Stimulated activated CD4-positive, alpha-beta T cell treated with anti-CD3 and anti-CD28 coated beads, Interleukin-12 subunit alpha, Interleukin-12 subunit beta, amount 100 ng/mL, for 24 hours (primary cell): ENCODE measurements at places on chromosomes 16 and 17.

DNA sequence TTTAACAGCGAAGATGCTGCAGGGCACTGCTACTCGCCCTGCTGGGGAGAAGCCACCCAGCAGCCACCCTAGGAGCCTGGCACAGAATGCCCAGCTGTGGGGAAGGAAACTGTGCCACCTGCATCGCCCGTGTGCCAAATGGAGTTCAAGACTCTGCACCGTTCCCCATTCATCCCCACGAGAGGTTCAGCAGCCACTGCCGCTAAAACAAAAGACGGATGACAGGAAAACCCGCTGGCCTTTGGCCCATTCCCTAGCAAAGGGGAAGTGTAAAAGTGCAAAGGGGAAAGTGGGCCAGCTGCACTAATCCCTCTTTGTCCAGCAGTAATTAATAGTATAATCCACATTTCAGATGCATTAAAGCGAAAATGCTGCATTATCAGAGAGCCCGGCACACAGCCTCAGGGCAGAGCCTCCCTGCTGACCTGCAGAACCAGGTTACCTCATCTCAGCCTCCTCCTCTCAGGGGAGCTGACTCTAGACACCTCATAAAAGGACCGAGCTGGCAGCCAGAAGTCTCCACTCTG lies 37.7 kb downstream of the ZFHX3 start:
- DNase-seq = no peak

- DNase-seq = no peak
Measured at GRCh38 chr17:1322014-1322428, 42.6 kb downstream of the TRARG1 start.

DNA sequence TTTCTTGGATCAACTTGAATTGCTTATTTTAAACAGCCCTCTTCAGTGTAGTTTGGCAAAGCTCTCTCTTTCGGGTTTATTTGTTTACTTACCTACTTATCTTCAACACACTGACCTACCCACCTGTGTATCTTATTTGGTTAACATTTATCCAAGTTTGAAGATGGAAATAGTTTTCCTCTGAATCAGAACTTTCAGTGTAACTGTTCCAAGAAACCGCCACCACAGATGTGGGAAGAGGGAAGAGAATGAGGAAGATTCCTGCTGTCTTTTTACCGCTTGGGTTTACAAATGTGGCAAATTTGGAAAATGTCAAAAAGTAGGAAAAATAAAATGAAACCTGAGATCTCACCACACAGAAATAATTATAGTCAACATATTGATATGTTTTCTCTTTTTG lies 115.8 kb downstream of the MSI2 start:
- no peak for DNase-seq

DNA sequence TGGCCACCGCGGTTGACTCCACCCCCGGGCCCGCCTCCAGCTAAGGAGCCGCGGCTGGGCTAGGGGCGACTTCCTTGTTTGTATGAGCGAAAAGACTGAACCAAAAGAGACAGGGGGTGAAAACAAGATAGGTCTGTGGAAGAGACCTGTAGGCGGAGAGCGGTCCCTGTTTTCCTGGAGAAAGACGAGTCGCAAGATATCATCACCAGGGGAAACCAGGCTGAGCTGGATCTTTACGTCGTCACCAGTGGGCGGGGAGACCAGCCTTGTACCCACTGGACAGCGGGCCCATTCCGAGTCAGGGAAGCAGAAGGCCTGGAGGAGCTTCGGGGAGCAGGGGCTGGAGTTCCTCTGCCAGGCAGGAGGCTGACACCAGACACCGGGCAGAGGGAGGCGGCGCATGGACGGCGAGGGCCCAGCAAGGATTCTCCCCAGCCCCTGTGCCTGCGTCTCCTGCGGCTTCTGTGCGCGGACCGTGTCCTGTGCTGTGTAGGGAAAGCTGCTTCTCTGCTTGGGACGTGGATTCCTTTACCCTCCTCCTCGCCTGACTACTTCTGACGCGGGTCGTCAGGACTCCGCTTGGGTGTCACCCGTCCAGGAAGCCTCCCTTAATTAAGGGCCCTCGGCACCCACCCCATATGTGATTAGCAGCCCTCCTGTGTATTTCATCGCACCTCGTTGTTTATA lies 10.3 kb upstream of the ARL4D start:
- DNase-seq = peak; percentile 85

GRCh38 chr16:4891097-4891885 lies 44.0 kb downstream of the UBN1 start:
- DNase-seq = no peak

DNA sequence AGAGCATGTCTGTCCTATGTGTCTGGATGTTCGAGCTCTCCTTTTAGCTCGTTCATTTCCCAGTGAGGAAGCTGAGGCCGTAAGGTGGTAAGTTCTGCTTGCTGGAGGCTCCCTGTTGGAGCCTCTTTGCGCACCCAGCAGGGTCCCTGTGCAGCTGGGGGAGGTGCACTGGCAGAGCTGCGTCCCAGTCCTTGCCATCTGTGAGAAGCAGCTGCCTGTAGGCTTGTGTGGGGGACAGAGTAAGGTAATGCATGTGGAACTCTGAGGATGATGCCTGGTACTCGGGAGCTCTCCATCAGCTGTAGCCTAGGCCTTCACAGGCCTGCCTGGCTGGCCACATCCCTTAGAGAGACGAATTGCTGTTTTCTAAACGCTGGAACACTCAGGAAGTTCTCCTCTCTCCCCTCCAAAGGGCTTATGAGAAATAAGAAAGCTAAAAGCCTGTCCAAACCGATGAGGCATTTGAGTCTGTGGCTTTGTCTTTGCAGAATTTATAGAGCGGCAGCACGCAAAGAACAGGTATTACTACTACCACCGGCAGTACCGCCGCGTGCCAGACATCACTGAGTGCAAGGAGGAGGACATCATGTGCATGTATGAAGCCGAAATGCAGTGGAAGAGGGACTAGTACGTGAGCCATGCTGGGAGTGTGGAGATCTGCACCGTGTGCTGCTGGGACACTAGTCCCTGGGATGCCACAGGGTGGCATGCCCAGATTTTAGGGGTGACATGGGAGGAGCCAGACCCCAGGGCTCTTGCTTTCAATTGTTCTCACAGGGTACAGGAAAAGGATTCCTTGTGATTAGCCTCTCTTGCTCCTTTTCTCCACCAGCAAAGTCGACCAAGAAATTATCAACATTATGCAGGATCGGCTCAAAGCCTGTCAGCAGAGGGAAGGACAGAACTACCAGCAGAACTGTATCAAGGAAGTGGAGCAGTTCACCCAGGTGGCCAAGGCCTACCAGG lies 1.6 kb downstream of the NDUFB10 start:
- no peak for DNase-seq

- DNase-seq = peak; percentile 56
Measured at GRCh38 chr17:35119370-35120165, at the start of gene RAD51D. Gene RAD51D (minus strand): TSS chr17:35119860. CDS start chr17:35119613, 247 bp downstream.

DNA sequence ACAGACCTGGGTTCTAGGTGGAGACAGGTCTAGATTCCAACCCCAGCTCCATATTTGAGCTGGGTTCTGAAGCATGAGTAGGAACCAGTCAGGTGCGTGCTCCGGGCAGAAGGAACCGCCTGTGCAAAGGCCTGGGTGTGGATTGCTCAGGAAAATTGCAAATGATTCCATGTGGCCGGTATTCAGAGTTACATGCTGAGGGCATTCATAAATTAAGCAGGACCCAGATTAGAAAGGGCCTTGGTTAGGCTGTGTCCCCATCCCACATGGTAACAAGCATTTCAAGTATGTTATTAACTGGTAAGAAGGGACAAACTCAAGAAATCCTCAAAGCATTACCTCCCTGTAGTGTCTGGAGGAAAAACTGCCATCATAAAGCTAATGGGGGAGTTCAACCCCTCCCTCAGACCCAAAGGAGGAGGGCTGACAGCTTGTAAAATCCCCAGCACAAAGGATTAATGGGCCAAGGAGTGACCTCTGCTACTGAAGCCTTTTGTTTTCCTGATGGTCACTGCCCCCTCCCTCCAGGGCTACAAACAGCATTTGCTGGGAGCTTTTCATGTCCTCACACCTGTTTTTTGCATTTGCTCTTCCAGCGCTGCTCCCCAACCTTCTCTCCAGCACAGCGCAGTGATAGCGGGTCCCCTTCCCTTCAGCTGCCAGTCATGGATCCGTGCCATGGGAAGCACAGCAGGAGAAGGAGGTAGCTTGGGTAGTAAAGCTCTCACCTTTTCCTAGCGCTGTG lies 218.0 kb downstream of the C16orf95 start:
- no peak for DNase-seq

GRCh38 chr16:17034477-17035252 lies 436.1 kb downstream of the XYLT1 start:
- DNase-seq = no peak

DNA sequence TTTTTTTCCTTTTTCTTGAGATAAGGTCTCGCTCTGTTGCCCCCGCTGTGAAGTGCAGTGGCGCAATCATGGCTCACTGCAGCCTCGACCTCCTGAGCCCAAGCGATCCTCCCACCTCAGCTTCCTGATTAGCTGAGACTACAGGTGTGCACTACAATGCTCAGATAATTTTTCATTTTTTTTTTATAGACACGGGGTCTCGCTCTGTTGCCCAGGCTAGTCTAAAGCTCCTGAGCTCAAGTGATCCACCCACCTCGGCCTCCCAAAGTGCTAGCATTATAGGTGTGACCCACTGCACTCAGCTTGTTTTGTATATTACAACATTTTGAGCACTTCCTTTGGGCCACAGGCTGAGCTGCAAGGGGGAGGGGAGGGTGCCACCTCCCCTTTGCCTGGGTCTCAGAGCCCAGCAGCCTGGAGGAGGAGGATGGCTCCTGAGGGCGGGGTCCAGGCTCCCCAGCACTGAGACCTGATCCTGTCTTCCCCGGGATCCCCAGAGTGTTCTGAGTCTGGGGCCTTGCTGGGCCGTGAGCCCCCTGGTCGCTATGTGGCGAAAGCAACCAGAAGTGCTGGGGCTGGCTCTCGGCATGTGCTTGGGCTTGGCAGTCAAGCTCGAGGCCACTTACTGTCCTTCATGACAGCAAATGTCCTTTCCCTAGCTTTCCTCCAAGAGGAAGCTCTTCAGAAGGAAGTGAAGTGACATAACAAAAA lies 8.1 kb downstream of the DEF8 start:
- no peak for DNase-seq

- no peak for DNase-seq
Measured at GRCh38 chr17:39361064-39361463, 40.4 kb downstream of the FBXL20 start.

DNA sequence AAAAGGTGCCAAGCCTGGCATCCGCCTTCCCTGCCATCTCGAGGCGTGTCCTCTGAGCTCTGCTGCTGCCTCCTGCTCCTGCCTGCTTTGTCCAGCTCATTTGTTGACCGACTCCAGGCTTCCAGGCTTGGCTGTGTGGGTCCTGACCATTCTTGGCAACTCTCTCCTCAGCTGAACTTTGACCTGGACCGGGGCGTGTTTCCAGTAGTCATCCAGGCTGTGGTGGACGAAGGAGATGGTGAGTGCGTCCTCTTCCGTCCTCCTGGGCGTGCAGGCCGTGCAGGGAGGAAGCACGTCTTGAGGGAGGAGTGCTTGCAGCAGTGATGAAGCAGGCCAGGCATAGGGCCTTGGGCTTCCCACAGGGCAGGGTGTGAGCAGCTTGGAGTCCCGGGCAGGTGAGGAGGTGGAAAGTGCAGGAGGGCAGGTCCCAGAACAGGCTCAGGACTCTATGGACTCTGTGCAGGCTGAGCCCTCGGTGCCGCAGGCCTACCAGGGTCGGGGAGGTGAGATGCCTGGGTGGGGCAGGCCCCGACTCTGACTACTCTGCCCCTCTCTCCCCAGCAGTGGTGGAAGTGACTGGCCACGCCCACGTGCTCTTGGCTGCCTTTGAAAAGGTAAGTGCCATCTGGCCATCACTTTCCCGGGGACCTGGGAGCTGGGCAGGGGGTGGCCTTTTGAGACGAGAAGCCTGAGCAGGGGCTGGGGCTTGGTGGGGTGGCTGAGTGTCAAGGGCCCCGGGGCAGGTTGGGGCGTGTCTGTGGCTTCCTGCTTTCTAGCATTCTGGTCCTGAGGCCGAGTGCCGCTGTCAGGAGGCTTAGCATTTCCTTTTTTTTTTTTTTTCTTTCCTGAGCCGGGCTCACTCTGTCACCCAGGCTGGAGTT lies 28.6 kb upstream of the NUDT16L1 start:
- DNase-seq = peak; percentile 31

GRCh38 chr16:4936991-4937781 lies at the start of gene PPL:
Gene PPL (minus strand): TSS chr16:4937148. CDS start chr16:4937045, 103 bp downstream.
- no peak for DNase-seq

GRCh38 chr16:590188-590814 lies 435 bp downstream of the RAB40C start:
- no peak for DNase-seq

DNA sequence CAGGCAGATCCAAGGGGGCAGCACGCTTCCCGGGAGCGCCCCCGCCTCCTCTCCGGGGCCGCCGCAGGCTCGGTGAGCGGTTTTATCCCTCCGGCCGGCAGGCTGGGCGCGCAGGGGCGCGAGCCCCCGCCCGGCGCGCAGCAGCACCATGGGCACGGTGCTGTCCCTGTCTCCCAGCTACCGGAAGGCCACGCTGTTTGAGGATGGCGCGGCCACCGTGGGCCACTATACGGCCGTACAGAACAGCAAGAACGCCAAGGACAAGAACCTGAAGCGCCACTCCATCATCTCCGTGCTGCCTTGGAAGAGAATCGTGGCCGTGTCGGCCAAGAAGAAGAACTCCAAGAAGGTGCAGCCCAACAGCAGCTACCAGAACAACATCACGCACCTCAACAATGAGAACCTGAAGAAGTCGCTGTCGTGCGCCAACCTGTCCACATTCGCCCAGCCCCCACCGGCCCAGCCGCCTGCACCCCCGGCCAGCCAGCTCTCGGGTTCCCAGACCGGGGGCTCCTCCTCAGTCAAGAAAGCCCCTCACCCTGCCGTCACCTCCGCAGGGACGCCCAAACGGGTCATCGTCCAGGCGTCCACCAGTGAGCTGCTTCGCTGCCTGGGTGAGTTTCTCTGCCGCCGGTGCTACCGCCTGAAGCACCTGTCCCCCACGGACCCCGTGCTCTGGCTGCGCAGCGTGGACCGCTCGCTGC lies 832 bp downstream of the CDK5R1 start:
- DNase-seq = no peak

- DNase-seq = no peak
Measured at GRCh38 chr16:75228143-75228976, 9.6 kb downstream of the CTRB1 start.

- DNase-seq = no peak
Measured at GRCh38 chr16:60810250-60810649, 1226.0 kb downstream of the CDH8 start.

GRCh38 chr17:72424505-72425117 lies 303.8 kb downstream of the SOX9 start:
- no peak for DNase-seq

- no peak for DNase-seq
Measured at GRCh38 chr16:73355981-73356380, 308.1 kb upstream of the ZFHX3 start.

DNA sequence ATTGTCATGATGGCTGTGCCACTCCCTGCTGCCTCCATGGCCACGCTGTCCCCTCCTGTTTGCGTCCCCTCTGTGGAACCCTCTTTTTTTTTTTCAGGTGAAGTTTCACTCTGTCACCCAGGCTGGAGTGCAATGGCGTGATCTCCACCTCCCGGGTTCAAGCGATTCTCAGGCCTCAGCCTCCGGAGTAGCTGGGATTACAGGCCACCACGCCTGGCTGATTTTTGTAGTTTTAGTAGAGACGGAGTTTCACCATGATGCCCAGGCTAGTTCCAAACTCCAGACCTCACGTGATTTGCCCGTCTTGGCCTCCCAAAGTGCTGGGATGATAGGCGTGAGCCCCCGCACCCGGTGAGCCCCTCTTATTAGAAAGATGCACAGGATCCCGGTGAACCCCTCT lies 11.0 kb upstream of the UBE2I start:
- no peak for DNase-seq
